Mammary epithelial cell (primary cell): ENCODE measurements at places on chromosomes 12 and 14. TPM values are rescaled to one million over a fixed set of nuclear protein-coding genes. Genes with fewer than 3 reads are reported as not detected.

- DNase-seq = no peak
Measured at GRCh38 chr14:87630846-87631245, 362.1 kb downstream of the GALC start.

- DNase-seq = no peak
Measured at GRCh38 chr14:63401646-63402045, 82.9 kb upstream of the GPHB5 start.

DNA sequence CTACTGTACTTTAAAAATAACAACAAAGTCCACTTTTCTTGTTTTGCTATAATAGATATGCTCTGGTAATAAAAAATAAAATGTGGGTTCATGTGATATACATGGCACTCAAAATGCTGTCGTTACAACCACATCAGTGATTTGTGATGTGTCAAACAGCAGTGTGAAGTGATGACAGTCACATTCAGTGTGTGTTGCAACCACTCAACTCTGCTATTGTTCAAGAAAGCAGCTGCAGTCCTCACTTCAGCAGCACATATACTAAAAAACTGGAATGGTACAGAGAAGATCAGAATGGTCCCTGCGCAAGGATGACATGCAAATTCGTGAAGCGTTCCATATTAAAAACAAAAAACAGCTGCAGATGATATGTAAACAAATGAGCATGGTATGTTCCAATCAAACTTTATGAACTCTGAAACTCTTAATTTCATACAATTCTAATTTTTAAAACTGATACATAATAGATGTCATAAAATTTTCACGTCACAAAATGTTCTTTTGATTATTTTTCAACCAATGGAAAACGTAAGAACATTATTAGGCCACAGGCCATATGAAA lies 6.7 kb downstream of the TRMT5 start:
- no peak for DNase-seq

DNA sequence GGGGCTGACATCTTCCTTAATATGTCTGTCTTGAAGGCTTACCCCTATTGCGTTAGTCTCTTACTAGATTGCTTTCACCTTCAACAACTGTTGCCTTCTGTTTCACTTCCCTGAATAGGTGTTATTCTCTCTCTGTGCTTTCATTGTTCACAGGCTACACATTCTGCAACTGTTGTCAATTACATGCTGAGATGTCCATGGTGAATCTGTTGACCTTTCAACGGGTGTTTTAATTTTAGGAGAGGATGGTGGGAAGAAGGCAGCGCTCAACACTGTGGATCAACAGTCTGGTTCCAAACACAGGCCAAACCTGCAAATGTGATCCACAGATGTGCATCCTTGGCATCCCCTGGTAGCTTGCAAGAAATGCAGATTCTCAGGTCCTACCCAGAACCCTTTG lies 101.9 kb downstream of the DACT1 start:
- no peak for DNase-seq

- peak; percentile 54 for DNase-seq
Measured at GRCh38 chr12:55720071-55720564, at the start of gene RDH5. TSS of gene RDH5 (plus strand) at chr12:55720393. CDS start at chr12:55721185, 792 bp downstream.

- no peak for DNase-seq
Measured at GRCh38 chr12:52988898-52989297, 17.4 kb upstream of the EIF4B start.

GRCh38 chr12:2334271-2334670 lies 281.5 kb downstream of the CACNA1C start:
- DNase-seq = no peak

GRCh38 chr12:104596134-104596799 lies 139.5 kb downstream of the CHST11 start:
- no peak for DNase-seq

DNA sequence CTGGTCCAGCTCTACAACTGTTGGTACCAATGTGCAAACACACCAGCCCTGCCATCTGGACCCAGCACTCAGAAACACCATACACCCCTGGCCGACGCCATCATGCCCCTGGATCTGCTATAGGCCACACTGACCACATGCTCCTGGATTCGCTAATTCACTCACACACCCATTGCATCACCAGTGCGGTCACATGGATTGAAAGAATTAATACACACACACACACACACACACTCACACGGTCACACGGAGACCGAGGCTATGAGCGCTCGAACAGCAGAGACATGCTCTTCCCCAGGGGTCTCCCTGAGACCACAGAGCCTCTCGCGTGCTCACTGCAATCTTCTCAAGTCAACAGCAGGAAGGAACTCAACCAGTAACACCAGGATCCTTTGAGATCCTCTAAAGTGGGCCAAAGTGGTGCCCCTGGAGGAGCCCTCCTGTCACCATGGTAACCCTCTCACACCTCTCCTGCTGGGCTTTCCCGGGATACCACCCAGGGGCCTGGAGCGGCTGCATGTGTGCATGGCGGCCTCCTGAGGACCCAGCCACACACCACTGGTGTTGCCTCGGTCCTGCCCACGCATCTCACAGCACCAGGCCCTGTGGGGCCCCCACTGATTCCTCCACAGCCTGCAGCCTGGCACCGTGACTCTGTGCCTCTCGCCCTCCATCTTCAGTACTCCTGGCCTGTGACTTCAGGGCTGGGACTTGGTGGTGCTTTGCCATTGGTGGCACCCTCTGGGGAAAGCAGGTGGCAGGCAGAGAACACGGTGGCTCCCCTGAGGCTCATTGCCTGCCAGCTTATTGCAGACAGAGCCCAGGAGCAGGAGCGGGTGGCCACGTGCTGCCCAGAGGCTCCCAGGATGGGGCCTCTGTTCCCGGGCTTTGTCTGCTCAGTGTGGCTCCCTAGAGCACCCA lies 15.1 kb downstream of the LRTM2 start:
- no peak for DNase-seq

DNA sequence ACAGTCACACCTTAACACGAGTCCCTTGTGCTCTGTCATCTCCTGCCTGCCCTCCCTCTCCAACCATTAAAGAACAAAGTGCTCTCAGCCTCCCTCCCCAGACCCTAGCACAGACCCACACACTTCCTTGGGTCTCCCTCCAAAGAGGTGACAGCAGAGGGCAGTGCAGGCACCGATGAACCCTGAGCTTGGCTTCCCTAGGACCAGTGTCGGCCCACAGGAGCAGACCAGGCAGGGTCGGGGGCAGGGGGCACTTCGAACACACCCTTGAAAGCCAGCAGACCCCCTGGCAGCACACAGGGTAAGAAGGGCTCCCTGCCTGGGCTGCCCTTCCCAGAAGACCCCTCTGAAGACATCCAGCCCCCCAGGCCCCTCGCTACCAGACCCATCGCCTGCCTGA lies 7.0 kb downstream of the CDK2AP1 start:
- DNase-seq = no peak

- no peak for DNase-seq
Measured at GRCh38 chr12:6987956-6988553, 17.3 kb downstream of the EMG1 start.

DNA sequence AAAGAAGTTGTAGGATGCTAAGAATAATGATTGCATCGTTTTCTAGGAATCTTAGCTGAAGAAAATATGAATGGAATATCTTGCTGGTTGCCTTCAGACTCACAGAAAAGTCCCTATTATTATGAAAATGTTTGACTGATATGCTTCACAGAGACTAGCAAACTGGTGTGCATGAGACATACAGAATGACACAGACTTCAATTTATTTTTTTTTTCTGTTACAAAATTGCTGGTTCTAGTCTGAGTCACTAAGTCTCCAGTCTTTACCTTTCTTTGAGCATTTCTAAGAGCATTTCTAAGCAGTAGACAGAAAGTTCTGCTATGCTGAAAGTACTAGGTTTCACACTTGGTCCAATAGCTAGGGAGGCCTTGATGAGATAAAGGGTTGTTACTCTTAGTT lies 377.6 kb upstream of the ATP2B1 start:
- DNase-seq = peak; percentile 74

- no peak for DNase-seq
Measured at GRCh38 chr12:92444763-92445162, 258.0 kb upstream of the PLEKHG7 start.

- no peak for DNase-seq
Measured at GRCh38 chr12:71000748-71001147, 80.2 kb upstream of the PTPRR start.

- no peak for DNase-seq
Measured at GRCh38 chr14:76473481-76474263, 97.7 kb downstream of the ESRRB start.

DNA sequence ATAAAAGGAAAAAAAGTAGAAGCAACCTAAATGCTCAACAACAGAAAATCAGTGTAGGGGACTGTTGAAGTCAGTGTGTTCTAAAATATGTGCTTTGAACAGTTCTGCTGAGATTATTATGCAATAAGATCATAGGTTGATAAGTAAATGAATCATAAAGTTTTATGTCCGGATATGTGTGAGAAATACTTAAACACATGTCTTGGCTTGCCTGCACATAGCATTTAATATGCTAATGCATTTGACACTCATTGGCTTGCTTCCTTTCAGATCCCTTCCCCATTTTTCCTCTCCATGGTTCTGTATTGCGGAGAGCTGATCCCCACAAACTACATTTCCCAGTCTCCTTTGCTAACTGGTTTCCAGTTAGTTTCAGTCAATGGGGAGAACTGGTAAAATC lies 573.8 kb upstream of the TBX3 start:
- peak; percentile 94 for DNase-seq

DNA sequence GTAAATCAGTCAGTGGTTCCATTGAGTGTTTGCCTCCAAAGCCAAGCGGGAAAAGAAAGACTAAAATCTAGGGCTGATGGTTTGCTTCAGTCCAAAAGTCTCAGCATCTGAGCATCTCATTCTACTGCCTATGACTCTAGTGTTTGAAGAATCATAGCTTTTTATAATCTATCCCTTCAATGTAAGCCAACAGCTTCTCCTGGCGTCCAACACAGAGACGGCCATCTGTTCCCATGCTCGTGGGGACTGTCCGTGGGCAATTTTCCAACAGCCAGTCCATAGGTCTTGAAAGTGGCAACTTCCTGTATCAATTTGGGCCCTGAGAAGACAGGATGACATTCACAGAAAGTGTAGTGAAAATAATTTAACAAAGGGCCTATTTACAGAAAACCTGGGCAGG lies 544.4 kb upstream of the TMEM132C start:
- no peak for DNase-seq

DNA sequence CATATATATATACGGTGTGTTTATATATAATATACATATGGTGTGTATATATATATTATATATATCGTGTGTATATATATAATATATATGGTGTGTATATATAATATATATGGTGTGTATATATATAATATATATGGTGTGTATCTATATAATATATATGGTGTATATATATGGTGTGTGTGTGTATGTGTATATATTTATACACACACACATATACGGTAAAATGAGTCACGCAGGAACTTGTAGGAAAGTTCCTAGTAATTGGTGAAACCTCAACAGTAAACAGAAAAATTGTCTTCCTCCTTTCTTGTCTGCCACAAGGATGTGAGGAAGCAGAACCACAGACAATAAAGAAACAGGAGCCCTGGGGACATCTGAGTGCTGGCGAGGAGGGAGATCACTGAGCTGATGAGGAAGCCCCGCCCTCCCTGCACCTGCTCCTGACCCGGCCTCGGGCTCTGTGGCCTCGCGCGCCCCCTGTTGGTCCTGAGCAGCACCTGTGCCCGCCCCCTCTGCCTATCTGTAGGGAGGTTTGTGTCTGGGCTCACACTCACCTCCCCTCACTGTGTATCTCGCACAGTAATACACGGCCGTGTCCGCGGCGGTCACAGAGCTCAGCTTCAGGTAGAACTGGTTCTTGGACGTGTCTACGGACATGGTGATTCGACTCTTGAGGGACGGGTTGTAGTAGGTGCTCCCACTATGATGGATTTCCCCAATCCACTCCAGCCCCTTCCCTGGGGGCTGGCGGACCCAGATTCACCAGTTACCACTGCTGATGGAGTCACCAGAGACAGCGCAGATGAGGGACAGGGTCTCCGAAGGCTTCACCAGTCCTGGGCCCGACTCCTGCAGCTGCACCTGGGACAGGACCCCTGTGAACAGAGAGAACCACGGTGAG lies 1079.4 kb downstream of the TMEM121 start:
- DNase-seq = no peak

GRCh38 chr14:101600891-101601605 lies 39.8 kb downstream of the DIO3 start:
- DNase-seq = no peak

DNA sequence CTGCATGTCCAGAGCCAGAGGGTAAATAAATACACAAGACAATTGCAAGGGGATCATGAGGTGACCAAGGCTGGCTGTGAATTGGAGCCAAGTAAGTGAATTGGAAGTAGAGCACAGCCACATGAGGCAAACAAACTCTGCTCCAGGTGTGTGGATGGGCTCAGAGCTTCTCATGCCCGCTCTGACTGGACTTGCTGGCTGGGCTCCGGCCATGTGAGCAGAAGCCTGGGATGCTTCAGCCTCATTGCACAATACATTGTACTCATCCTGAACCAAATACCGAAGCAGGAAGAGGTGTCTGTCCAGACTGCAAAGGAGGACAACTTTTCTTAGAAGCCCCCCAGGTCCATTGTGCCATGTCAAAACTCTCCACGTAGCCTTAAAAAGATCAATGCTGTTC lies 193.0 kb downstream of the TTC8 start:
- DNase-seq = no peak

DNA sequence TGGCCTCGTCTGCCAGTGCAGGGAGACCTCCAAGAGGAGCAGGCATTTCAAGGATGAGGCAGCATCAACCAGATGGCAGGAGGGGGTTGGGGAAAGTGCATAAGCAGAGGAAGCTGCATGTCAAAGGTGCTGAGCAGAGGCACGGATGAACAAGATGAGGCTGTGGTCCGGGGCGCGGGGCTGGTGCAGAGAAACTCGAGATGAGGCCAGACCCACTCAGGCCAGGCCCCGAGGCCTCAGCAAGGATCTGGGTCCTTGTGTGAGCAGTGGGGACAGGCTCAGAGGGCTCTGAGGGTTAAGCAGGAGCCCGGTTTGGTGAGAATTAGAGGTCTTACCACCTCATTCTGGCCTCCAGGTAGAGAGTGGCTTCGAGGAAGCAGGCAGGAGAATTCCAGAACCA lies 98.8 kb downstream of the DICER1 start:
- DNase-seq = no peak

GRCh38 chr14:89640141-89640540 lies 223.1 kb upstream of the FOXN3 start:
- no peak for DNase-seq

GRCh38 chr12:13177906-13178305 lies 18.6 kb upstream of the EMP1 start:
- no peak for DNase-seq

- DNase-seq = no peak
Measured at GRCh38 chr14:35051796-35052195, 5.7 kb downstream of the FAM177A1 start.

DNA sequence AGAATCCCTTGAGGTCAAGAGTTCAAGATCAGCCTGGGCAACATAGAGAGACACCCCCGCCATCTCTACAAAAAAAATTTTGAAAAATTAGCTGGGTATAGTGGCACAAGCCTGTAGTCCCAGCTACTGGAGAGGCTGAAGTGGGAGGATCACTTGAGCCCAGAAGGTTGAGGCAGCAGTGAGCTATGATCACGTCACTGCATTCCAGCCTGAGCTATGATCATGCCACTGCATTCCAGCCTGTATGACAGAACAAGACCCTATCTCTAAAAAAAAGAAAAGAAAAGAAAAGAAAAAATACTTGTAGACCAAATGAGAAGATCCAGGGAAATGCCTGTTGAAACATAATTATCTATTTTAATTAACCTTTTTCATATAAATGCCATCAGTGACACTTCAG lies 93.8 kb upstream of the MDM1 start:
- peak; percentile 34 for DNase-seq

Gene SLC25A29
- 29.7 and 34.4 TPM in 2 replicates for total RNA-seq

Gene ANKRD33
- not detected for total RNA-seq

Gene RAB21
- 76.6 and 106 TPM in 2 replicates for total RNA-seq

Gene CRIP1
- total RNA-seq = 0.50 TPM

Gene ABCD4
- 30.1 and 33.7 TPM in 2 replicates for total RNA-seq

Gene CLEC2B
- total RNA-seq = 0.17 TPM

Gene EXOC5
- total RNA-seq = 67.0 TPM

Gene MIA2
- total RNA-seq = 39.3 TPM

Gene CCDC92
- 29.7 and 38.0 TPM in 2 replicates for total RNA-seq

Gene CD4
- total RNA-seq = 0.17 TPM
